ENCODE measurements at places on chromosomes 1 and 21.

DNA sequence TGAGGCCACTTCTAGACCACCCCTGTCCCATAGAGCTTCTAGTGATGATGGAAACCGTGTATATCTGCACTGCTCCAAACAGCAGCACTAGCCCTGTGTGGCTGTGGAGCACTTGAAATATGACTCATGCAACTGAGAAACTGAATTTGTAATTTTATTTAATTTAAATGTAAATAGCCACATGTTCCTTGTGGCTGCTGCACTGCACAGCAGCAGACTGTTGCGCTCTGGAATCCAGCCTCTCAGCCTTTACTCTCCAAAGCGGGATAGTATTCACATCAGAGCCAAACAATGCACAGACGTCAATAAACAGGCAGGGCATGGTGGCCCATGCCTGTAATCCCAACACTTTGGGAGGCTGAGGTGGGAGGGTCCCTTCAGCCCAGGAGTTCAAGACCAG lies 12.0 kb downstream of the CAPN2 start:
- no peak for DNase-seq

- DNase-seq: peak; percentile 43
These were observed 39.1 kb downstream of the IFI44 start for GRCh38 chr1:78688697-78689096.

DNA sequence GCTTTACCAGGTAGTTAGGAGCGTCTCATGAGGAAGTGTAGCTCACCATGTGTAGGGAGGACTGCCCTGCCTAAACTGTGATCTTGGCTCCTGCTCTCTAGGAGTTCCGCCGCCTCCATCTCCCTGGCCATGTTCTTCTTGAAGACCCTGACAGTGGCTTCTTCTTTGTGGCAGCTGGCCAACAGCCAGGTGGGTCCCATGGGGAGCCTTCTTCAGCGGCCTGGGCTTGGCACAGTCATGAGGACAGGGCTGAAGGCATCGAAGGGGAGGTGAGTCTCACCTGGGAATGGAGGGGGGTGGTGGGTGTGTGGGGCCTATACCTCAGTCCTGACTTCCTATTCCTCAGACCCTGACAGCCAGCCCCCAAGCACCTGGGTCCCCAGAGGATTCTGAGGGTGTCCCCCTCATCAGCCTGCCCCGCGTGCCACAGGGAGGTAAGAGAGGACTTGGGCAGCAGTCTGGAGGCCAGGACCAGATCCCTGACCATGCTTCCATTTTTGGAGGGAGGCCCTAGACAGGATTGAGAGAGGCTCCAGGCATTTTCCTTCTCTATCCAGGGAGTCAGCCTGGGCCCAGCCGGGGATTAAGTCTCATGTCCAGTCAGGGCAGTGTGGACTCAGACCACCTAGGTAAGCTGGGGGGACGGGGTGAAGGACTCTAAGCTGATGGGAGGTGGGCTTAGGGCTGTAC lies 21.4 kb downstream of the HYI start:
- DNase-seq: no peak

GRCh38 chr1:71577451-71578131 lies 496.8 kb upstream of the ZRANB2 start:
- no peak for DNase-seq

DNA sequence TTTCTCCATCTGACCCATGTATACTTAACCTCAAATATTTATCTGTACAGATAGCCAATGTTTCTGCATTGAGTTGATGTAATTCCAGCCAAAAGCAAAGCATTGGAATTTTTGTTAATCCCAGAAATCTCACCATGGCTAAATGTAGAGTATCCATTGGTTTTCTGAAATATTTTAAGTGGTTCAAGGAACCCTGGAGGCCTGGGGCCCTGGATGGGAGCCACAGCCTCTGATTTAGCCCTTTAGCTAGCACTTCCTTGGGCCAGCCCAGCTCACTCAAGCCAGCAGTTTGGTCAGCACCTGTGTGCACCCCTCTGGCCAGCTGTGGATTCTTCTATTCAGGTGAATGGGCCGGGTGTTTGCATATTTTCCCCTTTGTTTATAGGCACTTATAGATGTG lies 18.8 kb upstream of the EPS8L3 start:
- peak; percentile 65 for DNase-seq

- DNase-seq: no peak
These were observed 509.8 kb downstream of the AMY1C start for GRCh38 chr1:104259481-104259880.

DNA sequence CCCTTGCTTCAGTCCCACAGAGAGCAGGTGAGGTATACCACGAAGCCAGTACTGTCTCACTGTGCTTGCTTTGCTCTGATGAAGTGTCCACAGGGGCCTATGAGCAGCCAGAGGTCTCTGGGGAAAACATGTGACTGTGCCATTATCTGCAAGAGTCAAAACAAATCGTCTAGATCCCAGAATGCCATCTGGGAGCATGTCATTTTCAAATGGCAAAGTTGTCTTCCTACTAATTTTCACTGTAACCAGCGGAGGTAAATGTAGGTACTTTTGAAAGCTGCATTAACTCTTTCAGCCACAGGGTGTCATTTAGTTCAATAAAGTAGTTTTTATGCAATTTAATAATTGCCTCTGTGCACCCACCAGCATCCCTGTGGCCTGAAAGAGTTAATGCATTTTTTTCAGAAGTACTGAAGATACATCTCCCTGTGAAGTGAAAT lies 173.6 kb upstream of the SGIP1 start:
- no peak for DNase-seq

- DNase-seq: no peak
These were observed 488 bp downstream of the DBT start for GRCh38 chr1:100249155-100249536.

DNA sequence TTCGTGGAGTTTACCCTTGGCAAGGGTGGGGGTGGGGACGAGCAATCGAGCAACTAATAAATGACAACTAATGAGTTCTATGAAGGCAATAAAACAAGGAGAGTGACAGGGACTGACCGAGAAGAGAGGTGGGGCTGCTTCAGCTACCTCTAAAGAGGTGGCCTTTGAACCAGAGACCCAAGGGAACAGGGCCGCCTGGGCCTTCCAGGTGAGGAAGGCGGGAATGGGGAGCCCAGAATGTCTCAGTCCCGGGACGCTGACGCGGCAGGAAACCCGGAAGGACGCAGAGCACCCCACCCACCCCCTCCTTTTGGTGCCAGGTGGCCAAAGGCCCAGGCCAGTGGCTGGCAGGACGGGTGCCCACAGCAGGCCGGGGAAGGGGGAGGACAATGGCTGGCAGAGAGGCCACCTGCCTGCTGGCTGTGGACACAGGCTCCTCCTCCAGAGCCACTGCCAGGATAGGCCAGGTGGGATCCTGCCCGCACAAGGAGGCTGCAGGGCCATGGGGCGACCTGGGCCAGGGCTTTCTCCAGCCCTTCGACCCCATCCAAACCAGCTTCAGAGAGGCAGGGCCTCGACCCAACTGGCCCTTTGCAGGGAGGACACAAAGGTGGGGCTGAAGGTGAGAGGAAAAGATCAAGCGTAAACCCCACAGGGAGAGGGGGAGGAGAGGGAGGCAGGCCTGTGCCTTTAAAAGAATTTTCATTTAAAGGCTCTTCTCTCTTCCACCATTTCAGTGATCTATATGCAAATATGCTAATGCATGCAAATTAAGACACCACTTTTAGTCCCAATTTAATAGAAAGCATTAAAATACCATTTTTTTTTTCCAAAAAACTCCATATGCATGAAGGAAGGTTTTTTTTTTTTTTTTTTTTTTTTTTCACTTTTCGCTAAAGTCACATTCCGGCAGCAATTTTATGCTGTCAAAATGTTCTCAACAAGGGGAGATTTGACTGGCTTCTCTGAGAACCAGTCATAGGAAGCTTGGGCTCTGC lies 58.1 kb downstream of the CASZ1 start:
- DNase-seq: no peak

GRCh38 chr1:244067893-244068292 lies 16.8 kb downstream of the ZBTB18 start:
- no peak for DNase-seq

DNA sequence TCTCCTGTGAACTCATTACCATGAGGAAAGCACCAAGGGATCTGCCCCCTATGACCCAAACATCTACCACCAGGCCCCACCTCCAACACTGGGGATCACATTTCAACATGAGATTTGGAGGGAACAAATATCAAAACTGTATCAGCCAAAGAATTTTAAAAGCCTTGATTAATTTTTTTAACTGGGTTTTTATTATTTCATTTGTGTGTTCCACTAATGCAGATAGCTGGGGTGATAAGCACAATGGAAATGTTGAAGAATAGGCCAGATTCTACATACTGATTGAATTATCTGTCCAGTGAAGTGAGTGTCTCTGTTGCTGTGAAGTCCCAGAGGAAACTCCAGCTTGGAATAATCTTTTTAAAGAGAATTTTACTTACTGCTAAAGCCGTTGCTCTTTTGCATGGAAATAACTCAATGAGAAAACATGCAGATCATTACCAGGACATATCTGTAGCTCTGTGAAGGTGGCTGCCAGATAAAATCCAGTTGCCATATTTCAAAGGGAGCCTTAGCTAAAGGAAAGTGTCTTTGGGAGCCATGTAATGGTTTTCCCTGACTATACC lies 44.4 kb upstream of the DHCR24 start:
- no peak for DNase-seq

GRCh38 chr1:229127301-229127700 lies 143.6 kb upstream of the RAB4A start:
- DNase-seq: no peak

DNA sequence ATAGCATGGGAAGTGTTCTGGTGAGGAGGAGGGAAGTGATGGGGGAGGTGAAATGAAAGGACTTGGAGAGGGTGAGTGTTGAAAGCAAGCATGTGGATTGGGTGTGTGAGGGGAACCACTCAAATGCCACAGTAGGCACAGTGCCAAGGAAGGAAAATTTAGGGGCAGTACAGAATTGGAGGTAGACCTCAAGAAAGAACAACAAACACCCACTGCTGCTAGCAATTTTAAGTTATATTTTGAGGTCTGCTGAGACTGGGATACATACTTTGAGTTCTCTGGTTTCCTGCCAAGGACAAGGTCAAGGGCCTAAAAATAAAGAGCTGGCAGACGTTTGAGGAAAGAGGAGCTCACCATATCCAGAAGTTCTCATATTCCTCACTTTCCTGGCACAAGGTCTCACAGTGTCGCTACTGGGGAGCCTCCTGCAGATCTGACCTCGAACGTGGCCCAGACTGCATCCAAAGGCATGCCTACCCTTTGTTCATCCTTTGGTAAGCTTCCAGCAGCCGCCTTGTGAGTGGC lies 104.0 kb downstream of the BRINP2 start:
- DNase-seq: peak; percentile 86

DNA sequence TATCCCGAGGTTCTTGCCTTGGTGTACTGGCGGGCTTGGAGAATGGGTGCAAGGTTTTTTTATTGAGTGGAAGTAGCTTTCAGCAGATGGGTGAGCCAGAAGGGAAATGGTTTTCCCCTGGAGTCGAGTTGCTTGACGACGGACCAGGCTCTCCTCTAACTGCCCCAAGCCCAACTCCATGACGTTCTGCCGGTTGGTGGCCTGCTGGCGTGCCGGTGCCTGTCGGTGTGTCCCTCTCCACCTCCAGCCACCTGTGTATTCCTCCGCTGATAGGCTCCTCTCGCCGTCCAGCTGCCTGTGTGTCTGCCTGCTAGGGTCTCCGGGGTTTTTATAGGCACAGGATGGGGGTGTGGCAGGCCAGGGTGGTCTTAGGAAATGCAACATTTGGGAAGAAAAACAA lies 34.3 kb upstream of the PTGFRN start:
- no peak for DNase-seq

DNA sequence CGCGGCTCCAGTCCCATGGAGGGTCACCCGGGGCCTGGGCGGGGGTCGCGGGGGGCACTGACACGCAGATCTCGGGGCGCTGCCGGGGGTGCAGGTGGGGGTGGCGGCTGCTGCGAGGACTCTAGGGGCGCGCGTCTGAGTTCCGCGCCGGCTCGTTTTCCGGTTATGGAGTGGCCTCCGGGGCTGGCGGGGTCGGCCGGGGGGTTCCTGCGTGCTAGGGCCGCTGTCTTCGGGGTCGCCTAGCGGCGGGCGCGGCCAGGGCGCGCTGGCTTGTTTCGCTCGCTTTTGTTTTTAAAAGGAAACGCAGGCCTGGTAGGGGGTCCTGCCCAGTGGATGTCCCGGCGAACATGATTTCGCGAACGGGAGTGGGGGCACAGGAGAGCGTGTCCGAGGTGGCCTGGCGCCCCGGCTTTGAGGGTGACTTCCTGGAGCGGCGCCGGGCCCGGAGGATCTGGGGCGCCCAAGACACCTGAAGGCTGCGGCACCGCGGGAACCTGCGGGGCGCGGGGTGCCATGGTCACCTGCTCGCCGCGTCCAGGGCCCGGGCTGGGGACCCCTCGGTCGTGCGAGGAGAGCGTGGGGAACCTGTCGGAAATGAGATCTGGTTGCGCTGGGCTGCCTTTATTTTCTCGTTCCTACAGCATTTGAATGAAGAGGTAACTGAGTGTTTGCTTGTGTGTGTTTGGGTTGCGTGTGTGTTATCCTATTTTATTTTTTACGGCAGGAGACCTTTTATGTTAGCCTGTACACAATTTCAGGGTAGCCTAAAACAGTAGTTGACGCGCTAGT lies 618 bp downstream of the ETS2 start:
- peak; percentile 36 for DNase-seq

GRCh38 chr1:214943054-214943453 lies 139.5 kb upstream of the KCNK2 start:
- DNase-seq: no peak

DNA sequence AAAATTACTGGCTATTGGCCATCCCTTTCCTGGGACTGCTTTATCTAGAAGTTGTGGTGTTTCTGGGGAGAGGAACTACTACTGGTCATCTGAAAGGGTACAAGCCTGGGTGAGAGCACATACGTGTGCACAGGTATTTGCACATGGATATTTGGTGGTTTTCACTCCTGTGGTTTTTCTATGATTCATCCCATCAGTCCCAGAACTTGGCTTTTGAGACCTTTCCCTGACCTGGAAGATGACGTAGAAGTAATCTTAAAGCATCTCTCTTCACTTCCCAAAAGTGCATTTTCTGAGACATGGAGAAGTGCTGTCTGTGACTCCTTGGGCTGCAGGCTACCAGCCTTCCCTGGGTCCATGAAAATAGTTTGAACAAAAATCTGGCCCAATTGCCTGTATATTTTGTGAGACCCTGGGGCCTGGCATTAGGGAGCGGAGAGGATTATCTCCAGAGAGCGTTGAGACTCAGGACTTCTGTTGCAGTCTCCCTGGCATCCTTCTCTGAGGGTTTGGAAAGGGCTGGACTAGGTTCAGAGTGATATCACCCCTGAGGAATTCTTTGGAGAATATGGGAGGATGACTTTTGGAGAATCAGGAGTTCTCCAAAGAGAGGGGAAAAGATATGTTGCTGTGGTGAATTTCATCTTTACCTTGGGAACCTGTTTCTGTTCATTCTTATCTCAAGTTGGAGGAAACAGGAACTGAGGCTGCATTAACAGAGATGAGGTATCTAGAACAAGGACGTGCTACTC lies 130.8 kb downstream of the NOS1AP start:
- DNase-seq: no peak

- no peak for DNase-seq
These were observed 155.2 kb downstream of the GABPA start for GRCh38 chr21:25890001-25890400.

- no peak for DNase-seq
These were observed 4.1 kb downstream of the ZC3H12A start for GRCh38 chr1:37478451-37478881.

DNA sequence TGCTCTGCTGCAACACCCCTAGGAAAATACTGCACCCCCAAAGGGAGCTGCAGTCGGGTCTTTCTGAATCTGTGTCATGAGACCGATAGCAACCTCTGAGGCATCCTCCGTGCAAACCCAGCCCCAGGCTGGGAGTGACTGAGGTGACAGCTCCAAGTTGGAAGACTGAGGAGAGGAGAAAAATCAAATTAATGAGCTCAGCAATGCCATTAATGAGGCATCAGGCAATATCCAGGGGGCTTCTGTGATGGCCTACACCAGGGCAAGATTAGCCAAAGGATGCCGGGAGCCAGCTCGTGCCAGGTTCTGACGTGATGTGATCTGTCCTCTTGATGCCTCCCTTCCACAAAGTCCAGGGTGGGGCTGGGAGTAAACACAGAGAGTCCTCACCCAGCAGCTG lies 30.8 kb upstream of the PSMB2 start:
- no peak for DNase-seq

Measured in muscle of back (tissue), 13 donors.